ENCODE measurements at places on chromosomes 6 and 20. TPM values are rescaled to one million over a fixed set of nuclear protein-coding genes. Genes with fewer than 3 reads are reported as not detected.

Gene TMEM14C
- total RNA-seq = 150 TPM

Gene SFTA2
- total RNA-seq = not detected

Gene CEP43
- 10.3 TPM for total RNA-seq

Gene LHFPL5
- total RNA-seq = 0.13 TPM

Gene EDN1
- total RNA-seq = 42.8 TPM

Gene STXBP5
- 12.7 TPM for total RNA-seq

Gene NKAPL
- total RNA-seq = not detected

Gene HLA-DQA2
- total RNA-seq = not detected

Gene FGD2
- not detected for total RNA-seq

All from A549 treated with DMSO at 1 μM for 4 hours (cell line).